HT1080 (cell line): ENCODE measurements at places on chromosomes 12 and 14. TPM values are rescaled to one million over a fixed set of nuclear protein-coding genes. Genes with fewer than 3 reads are reported as not detected.

DNA sequence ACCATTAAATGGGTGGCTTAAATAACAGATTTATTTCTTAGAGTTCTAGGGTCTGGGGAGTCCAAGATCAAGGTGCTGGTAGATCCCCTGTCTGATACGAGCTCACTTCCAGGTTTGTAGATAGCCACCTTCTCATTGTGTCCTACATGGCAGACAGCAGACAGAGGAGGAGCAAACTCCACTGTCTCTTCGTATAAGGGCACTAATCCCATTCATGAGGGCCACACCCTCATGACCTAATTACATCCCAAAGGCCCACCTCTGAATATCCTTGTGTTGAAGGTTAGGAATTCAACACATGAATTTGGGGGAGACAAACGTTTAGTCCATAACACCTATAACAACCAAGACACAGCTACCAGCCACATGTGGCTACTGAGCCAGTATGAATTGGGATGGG lies 47.1 kb upstream of the PPP2R5C start:
- DNase-seq, result no peak

- DNase-seq, result peak; percentile 47
Measured at GRCh38 chr12:24991209-24992049, 42.5 kb upstream of the BCAT1 start.

GRCh38 chr12:74725154-74725553 lies 187.5 kb downstream of the ATXN7L3B start:
- DNase-seq, result no peak

DNA sequence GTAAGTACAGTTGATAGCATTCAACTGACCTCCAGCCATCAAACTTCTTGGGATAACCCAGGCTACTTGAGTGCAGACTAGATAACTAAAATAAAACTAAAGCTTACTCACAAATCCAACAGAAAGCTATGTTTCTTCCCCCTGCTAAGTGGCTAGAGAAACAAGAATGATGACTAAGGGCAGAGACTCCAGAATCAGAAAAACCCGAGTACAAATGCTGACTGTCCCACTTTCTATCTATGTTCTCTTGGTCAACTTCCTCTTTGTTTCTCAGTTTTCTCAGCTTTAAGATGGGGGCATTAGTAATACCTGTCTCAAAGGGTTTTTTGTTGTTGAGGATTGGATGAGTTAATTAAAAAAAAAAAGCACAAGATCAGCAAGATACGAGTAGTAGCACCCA lies 6.1 kb upstream of the NUAK1 start:
- DNase-seq, result peak; percentile 50

SLC38A6 gene
- total RNA-seq, result 13.5 and 14.2 TPM in 2 replicates
